Activated CD4-positive, alpha-beta T cell treated with anti-CD3 and anti-CD28 coated beads, Interleukin-2, Interleukin-4, amounts not matched to agents 100 ng/mL and 50 ng/mL, durations not matched to agents 16 hours and 8 hours (primary cell): ENCODE measurements at places on chromosomes 5 and 9.

GRCh38 chr5:73088026-73088425, 32.3 kb upstream of the TMEM171 start:
- DNase-seq = no peak

GRCh38 chr5:170483701-170484458, 19.9 kb upstream of the KCNIP1 start:
- DNase-seq = no peak

- DNase-seq = peak; percentile 52
Measured at GRCh38 chr9:35696520-35697215, 6.9 kb upstream of the TPM2 start.

DNA sequence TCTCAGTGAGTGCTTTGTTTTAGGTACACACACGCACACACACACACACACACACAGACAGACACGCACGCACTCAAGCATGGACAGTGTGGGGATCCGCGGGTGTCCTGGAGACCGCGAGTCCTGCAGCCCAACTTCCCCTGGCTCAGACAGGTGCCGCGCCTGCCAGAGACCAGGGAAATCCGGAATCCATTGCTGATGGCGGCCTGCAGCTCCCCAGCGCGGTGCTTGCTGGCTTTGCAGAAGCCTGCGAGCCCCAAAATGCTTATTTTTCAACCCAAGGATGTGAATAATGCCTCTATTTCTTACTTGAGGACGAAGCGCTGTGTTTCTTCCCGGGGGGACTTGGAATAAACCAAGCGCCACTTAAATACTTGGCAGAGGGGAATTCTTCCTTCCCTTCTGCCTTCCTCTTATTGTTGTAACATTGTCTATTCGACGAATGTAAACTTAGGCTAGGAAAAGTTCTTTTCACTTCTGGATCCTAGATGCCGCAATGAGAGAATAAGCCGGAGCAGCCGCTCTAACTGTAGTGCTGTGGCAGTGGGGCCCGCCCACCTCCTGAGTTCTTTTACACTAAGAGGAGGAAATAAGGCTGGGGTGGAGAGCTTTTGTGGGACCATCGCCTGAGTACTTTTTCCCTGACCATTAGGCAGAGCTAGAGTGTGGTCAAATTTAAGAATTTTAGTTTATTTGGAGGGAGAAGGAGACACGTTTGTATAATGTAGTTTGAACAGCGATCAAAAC, 802 bp downstream of the ITGA2 start:
- no peak for DNase-seq

GRCh38 chr5:85533341-85534047, 1084.2 kb upstream of the COX7C start:
- DNase-seq = no peak

DNA sequence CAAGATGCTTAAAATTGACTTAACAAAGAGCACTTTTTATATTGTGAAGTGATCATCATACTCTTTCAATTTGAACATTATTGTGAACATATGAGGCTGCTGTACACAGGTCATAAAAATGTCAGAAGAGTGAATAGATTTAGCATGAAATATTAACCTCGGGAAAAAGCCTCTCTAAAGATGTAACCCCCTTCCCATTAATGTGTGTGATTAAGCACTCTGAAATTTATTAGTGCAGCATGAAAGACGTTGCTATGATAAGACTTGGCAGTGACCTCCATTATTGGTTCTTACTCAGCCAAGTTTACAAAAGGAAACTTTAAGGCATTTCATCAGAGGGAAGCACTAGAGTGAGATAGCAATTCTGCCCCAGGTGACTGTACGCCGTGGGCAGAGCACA, 326.5 kb downstream of the NTRK2 start:
- no peak for DNase-seq

DNA sequence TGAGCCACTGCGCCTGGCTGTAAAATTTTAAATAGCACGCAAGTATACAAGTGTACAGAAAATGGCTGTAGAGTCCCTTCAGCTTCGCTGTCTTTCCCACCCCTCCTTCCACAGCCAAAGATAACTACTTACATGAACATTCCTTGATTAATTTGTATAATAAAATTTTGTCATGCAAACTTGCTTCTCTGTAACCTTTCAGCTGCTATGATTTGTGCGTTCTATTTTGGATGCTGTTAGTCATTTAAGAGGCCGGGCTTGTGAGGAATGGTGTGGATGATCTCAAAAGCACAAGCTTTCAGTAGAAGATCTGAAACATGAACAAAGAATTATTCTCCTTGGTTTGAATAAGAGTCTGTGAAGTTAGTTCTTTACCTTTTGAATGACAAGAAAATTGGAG, 115.0 kb upstream of the TLE1 start:
- DNase-seq = no peak

GRCh38 chr5:95938766-95939165, 22.9 kb downstream of the ELL2 start:
- no peak for DNase-seq

GRCh38 chr5:57976506-57976905, 483.4 kb downstream of the PLK2 start:
- DNase-seq = no peak

GRCh38 chr5:79135790-79136553, 24.4 kb downstream of the BHMT start:
- no peak for DNase-seq

GRCh38 chr9:69535286-69535832, 136.8 kb downstream of the APBA1 start:
- DNase-seq = no peak

- DNase-seq = no peak
Measured at GRCh38 chr5:52139888-52140615, 647.7 kb upstream of the ITGA1 start.
